Activated CD8-positive, alpha-beta T cell treated with anti-CD3 and anti-CD28 coated beads for 36 hours (primary cell): ENCODE measurements at places on chromosomes 1 and 21. TPM values are rescaled to one million over a fixed set of nuclear protein-coding genes. Genes with fewer than 3 reads are reported as not detected.

DNA sequence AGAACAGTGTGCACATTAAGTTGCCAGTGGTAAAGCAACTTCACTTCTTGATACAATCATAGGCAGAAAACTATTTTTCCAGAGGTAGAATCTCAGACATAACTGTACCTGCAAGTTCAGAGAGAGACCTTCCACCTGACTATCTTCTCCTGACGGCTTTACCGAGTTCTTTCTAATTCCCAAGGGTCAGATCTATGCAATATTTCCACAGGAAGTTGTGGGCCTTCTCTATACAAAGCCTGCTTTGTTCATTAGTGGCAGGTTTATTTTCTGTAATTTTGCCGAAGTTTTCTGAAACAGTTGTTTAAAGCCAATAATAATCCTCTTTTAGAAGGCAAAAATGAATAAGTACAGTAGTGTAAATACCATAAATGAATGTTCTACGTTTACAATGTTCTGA, 58.2 kb upstream of the RCC1 start:
- DNase-seq = no peak

Gene REN
- not detected for total RNA-seq

- DNase-seq = no peak
Observed at GRCh38 chr1:43722810-43723209, 15.5 kb downstream of the ST3GAL3 start.

DNA sequence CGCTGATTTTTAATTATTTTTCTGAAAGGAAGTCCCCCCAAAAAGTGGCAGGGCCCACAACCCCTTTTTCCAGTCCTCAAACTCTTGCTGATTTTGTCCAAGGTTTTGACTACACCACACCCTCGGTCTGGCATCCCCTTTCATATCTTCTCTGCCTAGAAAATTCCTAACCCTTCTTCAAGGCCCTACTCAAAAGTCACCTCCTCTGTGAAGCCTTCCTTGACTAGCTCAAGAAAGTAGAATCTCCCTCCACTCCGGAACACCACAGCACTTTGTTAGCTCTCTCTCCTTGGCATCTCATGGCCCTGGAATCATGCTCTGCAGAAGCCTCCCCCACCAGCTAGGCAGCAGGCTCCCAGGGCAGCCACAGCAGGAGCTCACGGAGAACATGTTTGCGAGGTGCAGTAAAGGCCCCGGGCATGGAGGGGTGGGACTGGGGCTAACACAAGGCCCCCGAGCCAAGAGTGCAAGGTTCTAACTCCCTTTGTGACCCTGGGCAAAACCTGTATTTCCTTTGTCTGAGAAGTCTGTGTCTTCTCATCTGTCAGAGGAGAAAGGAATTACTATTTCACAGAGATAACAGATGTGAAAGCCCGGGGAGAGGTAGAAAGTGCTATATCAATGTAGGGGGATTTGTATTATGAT, 17.7 kb upstream of the S100A7 start:
- DNase-seq = no peak

DNA sequence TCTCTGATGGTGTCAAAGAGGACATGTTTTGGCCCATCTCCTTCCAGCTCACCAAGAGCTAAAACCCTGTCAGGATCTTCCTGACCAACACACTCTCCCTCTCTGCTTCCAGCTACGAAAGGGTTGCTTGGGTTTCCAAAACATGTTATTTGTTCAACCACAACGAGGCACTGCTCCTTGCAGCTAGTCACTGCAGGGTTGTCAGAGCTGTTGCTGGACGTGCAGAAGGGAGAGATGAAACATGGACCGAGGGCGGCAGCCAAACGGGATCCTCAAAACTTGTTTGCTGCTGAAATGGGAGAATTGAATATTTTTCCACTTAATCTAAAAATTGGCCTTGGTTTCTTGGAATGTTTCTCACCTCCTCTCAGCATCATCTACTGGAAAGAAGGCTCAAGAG, 12.4 kb downstream of the ZBTB18 start:
- DNase-seq = no peak

- DNase-seq = no peak
Observed at GRCh38 chr21:24420689-24421088, 1186.6 kb downstream of the MRPL39 start.

DNA sequence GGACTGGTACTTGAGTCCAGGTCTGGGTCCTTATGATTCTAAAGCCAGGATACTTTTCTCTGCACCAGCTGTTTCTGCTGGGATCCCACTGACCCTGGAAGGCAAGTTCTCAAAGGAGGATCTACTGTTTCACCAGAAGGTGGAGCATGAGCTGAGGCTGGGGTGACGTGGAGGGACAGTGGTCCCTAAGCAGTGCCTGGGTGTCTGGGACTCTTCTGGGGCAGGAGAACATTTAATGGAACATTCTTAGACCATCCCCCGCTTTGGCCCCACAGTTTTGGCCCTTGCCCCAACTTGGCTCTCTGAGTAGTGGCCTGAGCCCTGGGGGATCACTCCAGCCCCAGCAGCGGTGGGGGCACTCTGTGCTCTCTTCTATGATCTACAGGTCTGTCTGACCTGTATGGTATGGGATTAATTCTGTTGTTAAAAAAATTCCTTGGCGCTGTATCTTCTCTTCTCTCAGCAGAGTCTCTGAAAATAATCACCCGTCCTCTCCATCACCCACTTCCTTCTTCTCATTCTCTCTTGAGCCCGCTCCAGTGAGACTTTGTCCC, 60.3 kb upstream of the CSF3R start:
- DNase-seq = no peak

DNA sequence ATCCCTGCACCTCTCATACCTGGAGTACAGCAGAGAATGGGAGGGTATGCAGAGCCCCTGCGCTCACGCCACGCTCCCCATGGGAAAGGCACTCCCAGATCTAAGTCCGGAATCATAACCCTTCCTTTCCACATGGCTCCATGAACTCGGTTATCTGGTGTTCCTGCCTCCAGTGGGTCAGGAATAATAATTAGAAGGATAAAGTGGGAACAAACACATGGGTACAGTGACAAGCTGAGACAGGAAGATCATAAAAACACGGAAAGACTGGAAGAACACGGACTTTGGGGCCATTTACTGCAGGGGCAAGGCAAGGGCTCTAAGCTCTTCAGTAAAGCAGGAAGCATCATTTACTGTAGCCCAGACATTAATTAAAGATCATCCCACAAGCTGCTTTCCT, 48.6 kb downstream of the FOXO6 start:
- no peak for DNase-seq

Gene PLA2G2F
- not detected for total RNA-seq

Gene AGMAT
- 21.6 TPM for total RNA-seq

Gene SMG5
- total RNA-seq = 70.3 TPM

GRCh38 chr1:179910934-179911333, 28.8 kb downstream of the TOR1AIP1 start:
- DNase-seq = no peak

Gene NBPF20
- total RNA-seq = 0.69 TPM

GRCh38 chr1:247905910-247906503, 10.6 kb downstream of the OR2W3 start:
- no peak for DNase-seq

Gene ATP1B1
- total RNA-seq = 3.1 TPM

Gene DMRTA2
- not detected for total RNA-seq

DNA sequence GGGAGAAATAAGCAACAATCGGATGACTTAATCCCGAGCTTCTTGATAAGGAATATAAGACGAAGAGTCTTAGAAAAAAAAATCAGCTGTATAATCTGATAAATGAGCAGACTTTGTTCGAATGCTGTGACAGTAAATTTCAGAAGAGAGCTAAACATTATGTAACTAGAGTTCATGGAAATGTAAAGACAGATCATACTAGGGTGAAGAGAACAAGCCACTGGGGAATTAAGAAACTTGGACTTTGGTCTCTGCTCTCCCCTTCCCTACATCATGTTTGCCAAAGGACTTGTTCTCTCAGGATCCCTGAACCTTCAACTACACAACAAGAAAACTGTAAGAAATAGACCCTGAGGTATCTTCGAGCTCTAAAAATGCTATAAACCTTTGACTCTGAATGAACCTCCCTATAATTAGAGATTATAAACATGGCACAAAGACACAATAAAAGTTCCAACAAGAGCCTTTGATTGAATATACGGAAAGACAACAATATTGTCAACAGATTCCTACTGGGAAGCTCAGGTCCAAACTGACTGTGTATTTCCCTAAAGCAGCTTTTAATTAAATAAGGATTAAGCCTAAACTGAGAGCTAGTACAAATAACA, 27.5 kb downstream of the FRRS1 start:
- no peak for DNase-seq

- DNase-seq = no peak
Observed at GRCh38 chr1:60213253-60213652, 139.7 kb upstream of the C1orf87 start.

DNA sequence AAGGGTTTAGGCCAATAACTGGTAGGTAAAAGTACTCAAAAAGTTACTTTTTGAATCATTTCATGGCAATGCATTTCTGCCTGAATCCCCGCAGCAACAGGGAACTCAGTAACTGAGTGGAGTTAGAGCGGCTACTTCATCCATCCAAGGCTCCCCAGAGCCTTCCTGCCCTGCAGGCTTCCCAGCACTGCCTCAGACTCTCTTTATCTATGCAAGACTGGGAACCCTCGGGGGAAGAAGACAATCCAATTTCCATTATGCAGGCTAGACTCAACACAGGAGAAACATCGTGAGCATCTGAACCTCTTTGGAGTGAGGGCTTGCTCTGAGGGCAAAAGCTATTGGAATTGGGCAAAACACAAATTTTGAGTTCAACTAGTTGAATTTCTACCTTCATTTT, 23.1 kb downstream of the ZMYND12 start:
- no peak for DNase-seq

- peak; percentile 70 for DNase-seq
Observed at GRCh38 chr1:36576118-36576517, 93.4 kb upstream of the CSF3R start.

Gene LINGO4
- total RNA-seq = not detected

Gene CD52
- total RNA-seq = 344 TPM

Gene PARK7
- 552 TPM for total RNA-seq

Gene DNALI1
- total RNA-seq = not detected

- DNase-seq = no peak
Observed at GRCh38 chr21:32496568-32496967, 84.1 kb downstream of the EVA1C start.

DNA sequence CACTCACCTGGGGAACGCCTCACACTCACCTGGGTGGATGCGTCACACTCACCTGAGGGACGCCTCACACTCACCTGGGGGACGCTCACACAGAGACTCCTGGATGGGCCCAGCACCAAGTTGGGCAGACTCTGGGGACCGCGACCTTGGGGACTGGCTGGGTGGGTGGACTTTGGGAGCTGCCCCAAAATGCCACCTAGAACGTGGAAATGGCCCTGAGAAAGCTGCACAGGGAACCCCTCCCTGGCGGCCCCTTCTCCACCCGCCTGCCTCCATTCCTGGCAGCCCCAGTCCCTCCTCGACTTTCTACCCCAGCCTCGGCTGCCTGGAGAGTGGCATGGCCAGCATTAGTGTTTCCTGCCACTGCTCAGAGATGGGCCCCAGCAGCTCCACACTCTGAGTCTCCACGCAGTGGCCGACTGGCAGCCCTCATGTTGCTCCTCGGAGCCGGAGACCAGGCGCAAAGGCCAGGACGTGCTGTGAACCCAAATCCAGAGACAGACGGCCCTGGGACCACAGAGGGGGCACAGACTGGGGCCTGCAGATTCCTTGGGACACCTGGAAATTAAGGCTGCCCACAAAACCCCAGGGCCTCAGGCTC, 46.5 kb upstream of the ACTRT2 start:
- DNase-seq = no peak

GRCh38 chr1:34915521-34915920, 13.9 kb downstream of the DLGAP3 start:
- no peak for DNase-seq

Gene EPRS1
- total RNA-seq = 200 TPM
